ENCODE measurements at places on chromosomes 2 and 18.

DNA sequence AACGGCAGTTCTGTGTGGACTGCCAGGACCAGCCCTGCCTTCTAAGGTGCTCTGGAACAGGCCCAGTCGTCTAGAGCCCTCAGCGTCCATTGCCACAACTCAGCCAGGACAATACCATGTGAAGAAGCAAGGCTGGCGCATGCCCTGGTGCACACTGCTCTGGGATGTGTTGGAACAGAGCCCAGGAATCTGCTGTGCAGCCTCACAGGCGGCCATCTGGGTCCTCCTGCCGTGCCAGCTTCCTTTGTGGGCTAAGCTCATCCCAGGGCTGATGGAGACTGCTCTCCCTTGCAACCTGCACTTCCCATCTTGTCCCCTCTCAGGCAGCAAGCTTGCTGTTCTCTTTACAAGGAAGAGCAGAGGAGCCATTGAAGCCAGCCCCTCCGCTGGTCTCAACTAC lies 246.4 kb upstream of the PXDN start:
- DNase-seq = no peak

DNA sequence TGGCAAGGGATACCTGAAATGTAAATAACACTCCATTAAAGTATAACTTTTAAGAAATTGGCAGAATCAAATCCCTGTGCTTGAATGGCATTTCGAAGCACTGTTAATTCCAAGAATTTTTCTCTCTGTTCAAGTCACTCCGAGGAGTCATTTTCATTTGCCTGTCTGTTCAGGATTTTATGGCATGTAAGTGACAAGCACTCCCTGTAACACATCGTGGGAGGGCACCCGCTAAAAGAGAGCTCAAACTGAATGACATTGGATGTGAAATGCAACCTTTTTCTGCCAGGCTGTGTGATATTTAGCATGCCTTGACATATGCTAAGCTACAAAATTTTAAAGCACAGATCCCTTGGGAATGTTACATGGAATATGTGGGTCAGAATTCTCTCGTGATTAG lies 339.6 kb downstream of the LRRTM1 start:
- DNase-seq = no peak

GRCh38 chr18:58042826-58043490 lies 1.1 kb upstream of the NEDD4L start:
- no peak for DNase-seq

DNA sequence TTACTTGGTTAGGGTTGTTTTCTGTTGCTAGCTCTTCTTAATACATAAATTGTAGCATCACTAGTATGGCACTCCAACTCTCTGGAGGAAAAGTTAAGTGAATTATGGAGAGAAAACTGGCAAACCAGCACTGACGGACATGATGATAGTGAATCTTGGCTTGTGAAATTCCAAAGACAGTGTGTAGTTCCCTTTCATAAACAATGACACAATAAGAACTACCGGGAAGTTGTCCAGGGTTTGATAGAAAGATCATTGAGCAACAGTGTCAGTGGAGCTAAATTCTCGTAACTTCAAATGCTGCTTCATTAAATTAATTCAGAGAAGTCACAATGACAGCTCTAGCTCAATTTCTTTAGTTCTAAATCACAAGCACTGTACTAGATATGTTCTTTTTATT lies 66.5 kb downstream of the RIT2 start:
- no peak for DNase-seq

GRCh38 chr2:156649596-156649995 lies 213.4 kb downstream of the GPD2 start:
- no peak for DNase-seq

DNA sequence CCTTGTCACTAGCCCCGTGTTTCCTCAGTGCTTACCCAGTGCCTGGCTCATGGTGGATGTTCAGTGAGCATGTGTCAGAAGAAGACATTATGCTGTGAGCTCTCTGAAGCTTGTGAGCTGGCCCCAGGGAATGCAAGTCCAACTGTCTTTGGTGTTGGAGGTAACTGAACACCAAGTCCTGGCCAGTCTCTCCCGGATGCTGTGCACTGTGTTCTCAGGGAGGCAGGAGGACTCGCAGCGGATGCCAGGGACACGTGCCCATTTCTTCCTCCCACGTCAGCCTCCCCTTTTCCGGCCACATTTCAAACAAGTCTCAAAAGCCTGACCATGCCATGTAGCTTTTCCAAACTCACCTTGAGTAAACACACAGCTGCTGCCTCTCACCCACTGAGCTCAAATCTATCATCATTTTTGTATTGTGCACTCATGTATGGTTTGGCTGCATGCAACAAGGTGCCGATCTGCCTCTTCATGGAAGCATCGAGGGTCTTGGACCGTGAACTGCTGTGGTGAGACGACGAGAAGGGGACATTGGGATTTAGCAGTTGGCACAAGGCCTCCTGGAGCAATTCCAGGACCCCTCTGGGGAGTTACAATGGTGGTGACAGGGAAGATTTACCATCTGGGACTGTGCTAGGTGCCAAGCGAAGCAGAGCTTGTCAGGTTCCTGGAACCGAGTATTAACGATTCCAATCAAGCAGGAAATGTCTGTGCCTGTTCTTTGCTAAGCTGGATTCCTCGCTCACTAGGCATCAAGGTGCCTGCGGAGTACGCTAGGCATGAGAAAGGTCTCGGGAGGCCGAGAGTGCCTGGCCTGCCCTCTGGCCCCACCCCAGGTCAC lies 44.4 kb upstream of the MGAT4A start:
- no peak for DNase-seq

DNA sequence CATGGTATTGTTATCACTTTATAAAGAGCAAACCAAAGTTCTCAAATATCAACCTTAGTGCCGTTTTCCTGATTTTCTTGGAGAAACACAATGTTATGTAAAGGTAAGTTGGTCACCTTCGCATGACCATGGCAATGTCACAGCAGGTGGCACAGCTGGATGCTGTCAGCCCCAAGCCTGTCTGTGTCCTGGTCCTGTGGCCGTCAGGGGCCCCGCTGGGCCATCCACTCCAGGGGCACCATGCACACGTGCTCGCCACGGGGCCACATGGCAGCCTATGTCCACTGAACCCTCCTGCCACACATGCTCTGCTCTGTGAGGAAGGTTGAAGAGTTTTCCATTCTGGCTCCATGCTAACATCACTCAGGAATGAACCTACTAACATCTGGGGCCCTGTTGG lies 85.9 kb downstream of the EIPR1 start:
- DNase-seq = no peak

Data from stimulated activated CD8-positive, alpha-beta memory T cell treated with anti-CD3 and anti-CD28 coated beads, Interleukin-4, amount 100 ng/mL, for 48 hours (primary cell).